ENCODE measurements at places on chromosomes 12 and 14. TPM values are rescaled to one million over a fixed set of nuclear protein-coding genes. Genes with fewer than 3 reads are reported as not detected.

GRCh38 chr12:98741556-98742265, 96.6 kb downstream of the APAF1 start:
- no peak for DNase-seq

DNA sequence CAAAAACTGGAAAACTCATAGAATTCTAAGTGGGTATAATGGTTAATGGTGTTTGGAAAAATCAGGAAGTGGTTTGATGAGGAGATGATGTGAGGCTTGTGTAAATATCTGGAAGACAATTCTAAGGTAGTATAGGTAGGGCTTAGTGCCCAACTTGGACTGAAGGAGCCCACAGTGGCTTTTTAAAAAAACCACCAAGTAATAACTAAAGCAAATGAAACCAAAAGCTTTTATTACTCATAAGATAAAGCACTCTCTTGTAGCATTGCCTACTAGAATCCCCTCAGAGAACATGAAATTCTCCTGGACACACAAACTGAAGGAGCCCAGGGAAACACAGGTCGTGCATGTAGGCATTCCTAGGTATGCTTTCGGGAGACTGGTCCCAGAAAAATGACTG, 324.5 kb downstream of the NELL2 start:
- DNase-seq: no peak

- peak; percentile 99 for DNase-seq
Measured at GRCh38 chr14:38255673-38256532, at the start of gene CLEC14A. Gene CLEC14A, minus strand, starts transcription at chr14:38256093. Its CDS starts 71 bp downstream, at chr14:38256022.

DNA sequence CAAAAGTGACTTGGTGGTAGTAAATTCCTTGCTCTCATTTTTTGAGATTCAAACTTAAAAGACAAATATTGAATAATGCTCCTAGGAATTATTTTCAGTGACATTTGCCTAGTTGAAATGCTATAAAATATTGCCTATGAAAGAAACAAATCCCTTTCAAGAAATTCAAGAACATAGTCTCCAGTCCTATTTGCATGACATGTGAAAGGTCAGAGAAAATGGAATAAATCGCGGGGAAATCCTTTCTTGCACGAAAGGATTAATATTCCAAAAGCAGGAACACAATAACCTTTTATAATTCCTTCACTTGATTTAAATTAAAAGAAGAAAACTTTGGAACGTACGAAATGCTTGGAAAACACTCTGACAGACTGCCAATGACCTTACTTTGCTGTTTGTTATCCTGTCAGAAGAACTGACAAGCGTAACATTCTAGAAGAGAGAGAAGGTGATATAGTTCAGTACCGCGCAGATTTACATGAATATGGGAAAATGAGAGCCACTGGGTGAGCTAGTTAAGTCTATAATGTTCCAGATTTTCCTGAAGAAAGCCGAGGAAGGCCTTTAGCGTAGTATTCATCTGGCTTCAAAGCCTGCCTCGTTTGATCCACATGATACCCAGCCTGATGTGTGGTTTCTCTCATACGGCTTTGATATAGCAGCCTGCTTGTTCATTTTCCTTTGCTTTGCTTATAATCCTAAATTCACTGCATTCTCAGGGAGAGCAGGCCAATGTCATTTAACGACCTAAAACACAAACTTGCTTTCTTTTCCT, 103.0 kb downstream of the PRIMA1 start:
- DNase-seq: no peak

DNA sequence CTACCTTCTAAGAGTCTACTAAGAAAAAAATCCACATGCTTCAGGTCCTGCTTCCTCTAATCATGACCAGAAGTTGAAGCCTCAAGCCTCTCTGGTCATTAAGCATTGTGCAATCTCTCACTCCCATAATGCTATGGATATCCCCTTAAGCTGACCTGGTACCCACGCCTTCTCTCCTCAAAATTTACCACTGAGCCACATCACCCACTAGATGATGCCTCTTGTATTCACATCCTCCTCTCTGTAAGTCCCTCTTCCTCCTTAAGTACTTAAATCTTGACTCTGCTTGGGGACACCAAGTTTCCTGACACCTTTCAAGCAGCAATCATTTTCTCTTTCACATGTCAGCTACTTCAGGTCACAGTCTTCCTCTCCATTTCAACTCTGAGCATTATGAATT, 9.8 kb downstream of the GALNT4 start:
- no peak for DNase-seq

DNA sequence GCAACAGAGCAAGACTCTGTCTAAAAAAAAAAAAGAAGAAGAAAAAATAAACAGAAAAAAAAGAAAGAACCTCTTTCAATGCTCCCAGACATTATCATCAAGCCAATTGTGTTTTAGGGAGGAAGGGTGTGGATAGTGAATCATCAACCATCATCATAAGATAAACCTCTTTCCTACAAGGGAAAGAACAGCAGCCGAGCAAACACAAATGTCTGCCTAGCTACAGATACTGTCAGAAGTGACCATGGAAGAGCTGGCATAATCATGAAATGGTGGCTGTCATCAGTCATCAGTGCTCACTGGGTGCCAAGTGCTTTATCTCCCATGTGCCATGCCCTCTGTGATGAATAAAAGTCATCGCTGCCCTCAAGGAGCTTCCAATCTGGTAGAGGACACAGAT, 46.6 kb downstream of the SLC17A8 start:
- no peak for DNase-seq

DNA sequence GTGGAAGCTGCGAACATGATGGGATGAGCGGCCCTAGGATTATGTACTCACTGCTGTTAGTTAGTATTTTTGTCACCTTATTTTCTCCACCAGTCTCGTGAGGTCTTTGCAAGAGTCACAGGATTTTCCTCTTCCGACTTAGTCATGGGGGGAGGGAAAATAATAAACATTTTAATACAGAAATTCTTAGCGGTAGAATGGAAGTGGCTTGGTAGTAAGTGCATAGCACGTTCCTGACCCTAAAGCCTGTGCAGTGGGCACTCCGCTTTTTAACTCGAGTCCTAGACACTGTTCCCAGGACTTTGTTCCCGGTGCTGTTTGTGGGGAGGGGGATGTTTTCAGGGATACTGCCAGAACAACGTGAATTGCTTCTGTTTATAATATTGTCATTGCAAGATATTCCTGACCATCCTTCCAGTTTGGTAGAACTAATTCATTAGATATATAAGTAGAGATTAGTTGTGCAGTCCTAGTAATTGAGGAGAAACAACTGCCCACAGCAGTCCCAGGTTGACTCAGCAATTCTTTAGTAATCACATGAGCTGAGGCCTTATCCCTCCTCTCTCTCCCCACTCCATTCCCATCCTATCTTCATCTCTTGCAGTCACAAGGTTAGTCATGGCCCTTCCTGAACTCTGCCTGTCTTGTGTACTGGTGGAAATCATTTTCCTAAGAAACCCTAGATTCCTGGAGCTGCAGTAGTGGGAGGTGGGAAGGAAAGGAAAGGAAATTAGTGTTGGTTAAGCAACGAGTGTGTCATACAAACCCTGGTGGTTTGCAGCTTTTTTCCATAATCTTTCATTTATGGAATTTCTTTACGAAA, 799 bp downstream of the SLC38A6 start:
- DNase-seq: no peak

- DNase-seq: no peak
Measured at GRCh38 chr14:59755409-59756135, 115.0 kb downstream of the RTN1 start.

DNA sequence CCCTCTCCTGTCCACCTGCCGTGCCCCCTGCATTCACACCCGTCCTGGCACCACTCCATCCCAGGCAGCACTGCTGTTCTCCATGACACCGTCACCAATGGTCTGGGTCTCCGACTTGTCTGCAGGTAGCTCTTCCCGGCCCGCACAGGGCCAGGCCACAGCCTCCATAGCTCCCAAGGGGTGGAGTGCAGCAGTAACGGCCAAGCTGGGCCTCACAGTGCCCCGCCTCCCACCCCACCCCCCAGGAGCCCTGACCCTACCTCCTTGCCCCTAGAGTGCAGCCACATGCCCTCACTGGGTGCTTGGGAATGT, 12.9 kb downstream of the FBRSL1 start:
- DNase-seq: no peak

DNA sequence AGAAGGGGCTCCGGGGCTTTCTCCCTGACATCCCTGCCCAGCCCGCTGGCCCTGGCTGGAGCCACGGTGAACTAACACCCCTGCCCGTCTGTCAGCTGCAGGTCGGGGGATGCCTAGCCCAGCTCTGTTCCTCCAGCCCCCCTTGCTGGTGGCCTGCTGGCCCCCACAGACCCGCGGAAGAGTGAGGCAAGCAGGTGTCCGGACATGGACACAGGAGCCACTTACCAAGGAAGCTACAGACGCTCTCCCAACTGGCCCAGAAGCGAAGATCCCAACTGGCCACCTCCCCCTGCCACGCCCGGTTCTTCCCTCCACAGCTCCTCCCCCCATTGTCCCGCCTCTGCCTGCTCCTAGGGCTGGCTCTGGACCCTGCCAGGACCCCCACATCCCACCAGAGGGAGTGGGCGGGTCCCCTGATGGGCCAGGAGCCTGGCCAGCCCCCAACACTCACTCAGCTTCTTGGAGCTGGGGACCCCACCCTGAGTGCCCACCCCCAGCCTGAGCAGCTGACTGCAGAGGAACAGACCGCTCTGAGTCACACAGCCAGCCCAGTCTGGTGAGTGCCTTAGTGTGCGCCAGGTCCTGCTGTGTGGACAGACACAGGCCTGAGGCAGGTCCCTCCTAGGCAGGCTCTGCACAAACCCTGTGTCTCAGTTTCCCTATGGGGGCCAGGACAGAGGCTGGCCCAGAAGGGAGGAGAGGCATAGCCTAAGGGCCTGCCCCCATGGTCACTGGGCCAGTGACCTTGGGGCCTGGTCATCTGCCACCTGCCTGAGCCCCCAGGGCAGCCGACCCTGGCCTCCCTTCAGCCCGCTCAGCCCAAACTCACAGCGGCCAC, 7.7 kb downstream of the AHNAK2 start:
- no peak for DNase-seq

DNA sequence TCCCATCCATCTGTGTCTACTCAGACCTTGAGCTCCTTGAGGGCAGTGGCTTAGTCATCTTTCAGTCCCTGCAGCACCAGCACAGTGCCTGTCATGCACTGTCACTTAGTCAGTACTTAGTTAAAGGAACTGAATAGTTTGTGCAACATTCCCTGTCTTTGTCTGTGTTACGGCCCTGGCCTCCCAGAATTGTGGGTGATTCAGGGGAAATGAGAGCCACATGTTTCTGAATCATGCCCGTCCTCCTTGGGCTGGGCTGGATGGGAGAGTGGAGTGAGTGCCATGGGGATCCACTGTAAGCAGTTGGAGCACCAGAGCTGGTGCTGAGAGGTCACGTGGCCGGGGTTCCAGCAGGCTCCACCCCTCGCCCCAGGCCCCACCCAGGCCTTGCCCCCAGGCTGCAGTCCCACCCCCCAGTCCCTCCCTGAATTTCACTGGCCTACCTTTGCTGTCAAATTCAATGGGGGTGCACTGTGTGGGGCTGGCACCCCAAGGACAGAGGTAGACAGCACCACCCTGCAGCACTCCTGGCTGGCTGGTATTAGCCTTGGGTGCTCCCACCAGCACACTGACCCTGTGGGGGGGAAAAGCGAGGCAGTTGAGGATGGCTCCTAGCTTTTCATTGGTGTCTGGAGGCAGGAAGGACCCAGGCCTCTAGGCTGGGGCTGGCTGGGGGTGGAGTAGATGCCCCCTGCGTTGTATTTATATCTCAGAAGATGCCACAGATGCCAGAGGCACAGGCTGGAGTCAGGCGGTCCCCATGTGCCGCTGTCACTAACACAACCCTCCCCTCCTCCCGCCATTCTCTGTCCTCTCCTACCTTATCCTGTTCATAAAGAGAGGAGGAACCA, 7.5 kb downstream of the ITGA5 start:
- no peak for DNase-seq

- no peak for DNase-seq
Measured at GRCh38 chr14:105486163-105486973, at the start of gene CRIP1. Gene CRIP1, plus strand, starts transcription at chr14:105486886. Its CDS starts 374 bp downstream, at chr14:105487260.

DNA sequence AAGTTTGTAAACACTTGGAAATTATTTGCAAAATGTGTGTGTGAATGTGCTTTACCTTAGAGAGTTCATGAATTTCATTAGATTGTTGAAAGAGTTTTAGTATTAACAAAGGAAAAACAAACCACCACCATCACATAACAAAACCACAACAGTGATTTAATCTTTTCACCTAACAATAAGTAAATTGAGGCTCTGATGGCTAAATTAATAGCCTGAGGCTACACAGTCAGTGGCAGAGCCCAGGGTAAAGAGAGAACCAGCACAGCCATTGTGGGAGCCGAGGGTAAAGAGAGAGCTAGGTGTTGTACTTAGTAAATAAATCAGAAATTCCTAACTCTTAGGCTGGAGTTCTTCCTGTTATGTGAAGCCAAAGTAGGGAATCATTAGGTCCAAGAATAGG, 51.2 kb upstream of the CAPRIN2 start:
- DNase-seq: no peak

DNA sequence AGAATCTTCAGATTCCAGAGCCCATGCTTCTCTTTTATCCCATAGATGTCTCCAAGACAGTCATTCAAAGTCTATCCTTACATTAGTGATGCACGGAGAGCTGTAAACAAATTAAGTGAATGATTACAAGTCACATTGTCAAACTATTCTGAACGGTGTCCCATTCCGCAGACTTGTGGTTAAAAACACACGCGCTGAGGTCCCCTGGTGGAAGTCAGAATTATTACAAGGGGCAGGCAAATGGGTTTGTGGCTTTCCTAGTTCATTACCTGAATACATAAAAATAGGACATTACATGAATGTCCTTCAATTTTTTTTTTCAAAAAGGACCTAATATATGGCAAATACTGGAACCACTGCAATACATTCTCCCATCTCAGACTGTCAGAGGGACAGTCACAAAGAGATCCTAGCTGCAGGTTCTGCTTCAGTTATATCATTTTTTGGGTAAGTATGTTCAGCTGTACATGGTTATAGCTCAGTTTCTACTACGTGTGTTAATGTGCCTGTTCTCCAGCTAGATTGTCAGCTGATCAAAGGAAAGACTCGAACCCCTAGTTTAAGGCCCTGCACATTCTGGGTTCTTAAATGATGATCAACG, 53.1 kb upstream of the STON2 start:
- DNase-seq: no peak

DNA sequence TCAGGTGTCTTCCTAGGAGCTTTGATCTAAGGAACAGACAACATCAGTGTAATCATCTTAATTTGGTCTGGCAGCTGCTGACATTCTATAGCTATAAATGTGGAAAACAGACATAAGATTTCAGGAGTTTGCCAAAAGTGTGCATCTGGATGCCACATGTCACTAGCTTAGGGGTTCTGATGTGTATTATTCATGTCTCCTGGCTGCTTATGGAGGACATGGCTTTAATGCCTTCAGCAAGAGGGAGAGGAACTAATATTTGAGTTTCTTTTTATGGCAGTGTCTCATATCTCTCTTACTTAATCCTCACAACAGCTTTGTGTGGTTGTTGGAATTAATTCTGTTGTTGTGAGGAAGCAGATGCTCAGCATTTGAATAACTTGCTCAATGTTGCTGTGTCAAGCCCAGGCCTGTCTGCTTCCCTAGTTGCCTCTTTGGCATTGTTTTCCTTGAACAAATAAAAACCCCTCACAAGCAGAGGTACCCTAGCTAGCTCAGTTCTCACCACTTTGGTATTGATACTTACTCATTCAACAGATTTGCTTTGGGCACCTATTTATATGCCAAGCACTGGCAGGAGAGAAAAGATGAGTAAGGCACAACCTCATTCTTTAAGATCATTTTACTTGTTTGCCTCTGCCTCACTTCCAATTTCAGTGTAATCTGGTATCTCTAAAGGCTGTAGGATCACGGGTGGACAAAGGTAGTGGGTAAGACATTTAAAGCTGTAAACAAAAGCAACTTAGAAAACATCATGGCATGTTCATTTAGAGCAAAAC, 39.8 kb upstream of the EID3 start:
- DNase-seq: no peak

GUCY2C gene
- not detected for total RNA-seq

VDR gene
- total RNA-seq: 0.18 TPM

CCDC198 gene
- 2.3 TPM for total RNA-seq

DBX2 gene
- total RNA-seq: not detected

TEP1 gene
- total RNA-seq: 22.7 TPM

GOLGA3 gene
- total RNA-seq: 80.7 TPM
